Cardiac fibroblast (primary cell): ENCODE measurements at places on chromosomes 16 and 17.

DNA sequence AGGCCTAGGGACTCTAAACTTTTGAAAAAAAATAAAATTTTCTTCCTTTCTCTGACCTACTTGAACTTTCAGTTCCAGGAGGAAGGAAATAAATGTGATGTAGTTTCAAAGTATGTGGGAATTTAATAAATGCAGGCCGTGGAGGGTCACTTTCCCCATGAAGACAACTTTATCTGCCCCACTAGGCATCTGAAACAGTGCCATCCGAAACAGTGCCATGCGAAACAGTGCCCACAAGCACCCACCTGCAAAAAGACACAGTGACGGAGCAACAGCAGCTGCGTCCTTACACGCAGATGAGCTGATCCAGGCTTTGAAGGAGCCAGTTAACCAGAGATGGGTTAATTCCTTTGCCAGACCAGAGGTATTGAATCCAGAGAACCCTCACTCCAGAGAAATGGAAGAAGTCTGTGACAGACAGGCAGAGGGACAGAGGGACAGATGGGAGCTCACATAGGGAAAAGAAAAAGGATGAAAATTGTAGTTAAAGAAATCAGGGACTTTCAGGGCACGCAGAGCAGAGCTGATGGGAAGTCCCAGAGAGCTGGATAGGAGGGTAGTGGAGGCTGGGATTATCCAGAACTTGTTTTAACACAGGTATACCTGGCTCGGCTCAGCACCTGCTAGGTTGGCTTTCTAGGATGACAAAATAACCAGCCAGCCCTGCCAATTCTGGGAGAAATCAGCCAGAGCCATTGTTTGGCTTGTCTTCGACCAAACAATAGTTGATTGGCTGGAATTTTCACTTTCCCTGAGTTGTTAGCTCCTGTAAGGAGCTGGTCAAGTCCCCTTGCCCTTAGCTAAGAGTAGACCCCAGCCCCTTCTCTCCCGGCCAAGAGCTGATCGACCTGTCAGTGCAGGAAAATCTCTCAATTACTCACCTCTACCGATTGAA lies 17.1 kb upstream of the HOXB13 start:
- no peak for DNase-seq

GRCh38 chr16:80883816-80884215 lies 79.4 kb upstream of the CDYL2 start:
- DNase-seq: no peak

GRCh38 chr16:87297918-87298631 lies 19.1 kb downstream of the C16orf95 start:
- peak; percentile 26 for DNase-seq

DNA sequence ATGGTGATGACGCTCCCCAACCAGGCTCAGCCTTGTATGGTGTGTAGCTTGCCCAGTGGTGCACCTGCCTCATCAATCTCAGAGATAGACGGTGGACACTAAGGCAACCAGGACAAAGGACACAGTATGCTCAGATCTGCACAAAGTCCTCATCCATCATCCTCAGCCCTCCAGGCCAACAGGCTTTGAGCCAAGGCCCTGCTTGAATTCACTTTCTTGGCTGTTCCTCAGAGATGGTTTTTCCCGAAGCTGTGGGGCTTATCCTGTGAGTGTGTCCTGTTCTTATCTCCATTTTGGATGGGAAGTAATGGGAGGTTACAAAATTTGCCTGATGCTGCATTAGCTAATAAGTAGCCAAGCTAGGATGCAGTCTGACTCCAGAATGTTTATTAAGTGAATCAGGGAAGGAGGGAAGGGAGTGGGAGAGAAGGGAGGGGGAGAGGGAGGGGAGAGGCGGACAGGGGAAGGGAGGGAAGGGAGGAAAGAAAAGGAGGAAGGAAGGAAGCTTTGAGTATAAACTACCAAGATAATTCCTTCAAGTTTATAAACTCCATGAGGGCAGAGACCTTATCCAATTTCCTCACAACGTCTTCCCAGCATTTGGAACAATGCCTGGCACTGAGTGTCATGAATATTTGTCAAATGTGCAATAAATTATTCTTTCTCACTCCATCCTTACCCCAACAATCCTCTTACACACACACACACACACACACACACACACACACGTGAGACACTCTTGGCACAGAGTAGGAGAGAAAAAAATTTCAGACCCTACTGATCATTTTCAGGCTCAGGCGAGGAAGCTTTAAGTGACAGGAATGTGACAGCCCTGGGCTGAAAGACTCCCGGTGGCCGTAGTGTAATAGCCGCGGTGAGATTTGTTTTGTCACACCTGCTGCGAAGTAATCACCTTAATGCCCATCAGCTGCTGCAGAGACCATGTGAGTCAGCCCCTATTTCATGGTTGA lies 84.3 kb downstream of the BMERB1 start:
- peak; percentile 54 for DNase-seq

DNA sequence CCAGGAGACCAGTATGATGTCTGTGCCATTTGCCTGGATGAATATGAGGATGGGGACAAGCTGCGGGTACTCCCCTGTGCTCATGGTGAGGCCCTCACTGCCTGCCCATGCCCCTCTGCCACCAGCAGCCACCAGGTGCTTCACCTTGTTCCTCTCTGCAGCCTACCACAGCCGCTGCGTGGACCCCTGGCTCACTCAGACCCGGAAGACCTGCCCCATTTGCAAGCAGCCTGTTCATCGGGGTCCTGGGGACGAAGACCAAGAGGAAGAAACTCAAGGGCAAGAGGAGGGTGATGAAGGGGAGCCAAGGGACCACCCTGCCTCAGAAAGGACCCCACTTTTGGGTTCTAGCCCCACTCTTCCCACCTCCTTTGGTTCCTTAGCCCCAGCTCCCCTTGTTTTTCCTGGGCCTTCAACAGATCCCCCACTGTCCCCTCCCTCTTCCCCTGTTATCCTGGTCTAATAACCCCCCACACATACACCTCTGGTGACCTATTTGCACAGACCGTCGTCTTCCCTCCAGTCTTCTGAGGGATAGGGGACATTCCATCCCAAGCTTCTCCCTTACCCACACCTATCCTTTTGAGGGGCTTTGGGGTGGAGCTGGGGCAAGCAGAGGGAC lies 3.7 kb downstream of the PFN1 start:
- no peak for DNase-seq

GRCh38 chr16:73043828-73044467 lies 4.0 kb downstream of the ZFHX3 start:
- no peak for DNase-seq

DNA sequence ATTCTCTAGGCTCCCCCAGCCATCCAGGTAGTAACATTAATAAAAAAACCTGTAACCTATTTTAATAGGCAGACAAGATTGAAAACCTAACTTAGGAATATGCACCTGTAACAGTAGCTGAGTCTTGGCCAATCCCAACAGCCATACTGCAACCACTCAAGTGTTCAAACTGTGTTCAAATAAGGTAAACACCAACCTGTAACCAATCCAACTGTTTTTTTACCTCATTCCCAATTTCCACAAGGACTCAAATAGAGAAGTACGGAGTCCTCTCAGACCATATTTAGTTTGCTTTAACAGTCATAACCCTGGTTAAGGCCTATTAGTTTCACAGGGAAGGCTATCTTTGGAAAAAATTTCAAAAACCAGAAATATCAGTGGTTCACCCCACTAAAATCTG lies 40.4 kb upstream of the NOS2 start:
- DNase-seq: no peak

- DNase-seq: no peak
Measured at GRCh38 chr16:21197112-21197511, 14.3 kb downstream of the ZP2 start.

GRCh38 chr17:6047966-6048365 lies 22.2 kb upstream of the WSCD1 start:
- no peak for DNase-seq

DNA sequence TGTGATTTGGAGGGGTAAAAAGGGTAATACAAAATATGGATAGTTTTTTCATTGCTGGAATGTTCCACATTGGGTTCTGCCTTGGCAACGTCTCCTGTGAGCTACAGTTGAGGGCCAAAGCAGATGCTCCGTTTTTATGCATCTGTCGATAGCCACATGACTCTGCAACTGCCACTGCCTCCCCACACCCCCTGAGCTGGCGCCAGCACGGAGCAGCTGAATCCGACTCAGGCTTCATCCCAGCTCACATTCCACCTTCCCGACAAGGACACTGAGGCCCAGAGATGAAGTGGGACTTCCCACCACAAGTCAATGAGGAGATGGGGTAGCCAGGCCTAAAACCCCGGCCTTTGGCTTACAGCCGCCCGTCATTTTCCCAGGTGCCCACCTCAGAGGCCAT lies 334.1 kb downstream of the CDH13 start:
- no peak for DNase-seq

DNA sequence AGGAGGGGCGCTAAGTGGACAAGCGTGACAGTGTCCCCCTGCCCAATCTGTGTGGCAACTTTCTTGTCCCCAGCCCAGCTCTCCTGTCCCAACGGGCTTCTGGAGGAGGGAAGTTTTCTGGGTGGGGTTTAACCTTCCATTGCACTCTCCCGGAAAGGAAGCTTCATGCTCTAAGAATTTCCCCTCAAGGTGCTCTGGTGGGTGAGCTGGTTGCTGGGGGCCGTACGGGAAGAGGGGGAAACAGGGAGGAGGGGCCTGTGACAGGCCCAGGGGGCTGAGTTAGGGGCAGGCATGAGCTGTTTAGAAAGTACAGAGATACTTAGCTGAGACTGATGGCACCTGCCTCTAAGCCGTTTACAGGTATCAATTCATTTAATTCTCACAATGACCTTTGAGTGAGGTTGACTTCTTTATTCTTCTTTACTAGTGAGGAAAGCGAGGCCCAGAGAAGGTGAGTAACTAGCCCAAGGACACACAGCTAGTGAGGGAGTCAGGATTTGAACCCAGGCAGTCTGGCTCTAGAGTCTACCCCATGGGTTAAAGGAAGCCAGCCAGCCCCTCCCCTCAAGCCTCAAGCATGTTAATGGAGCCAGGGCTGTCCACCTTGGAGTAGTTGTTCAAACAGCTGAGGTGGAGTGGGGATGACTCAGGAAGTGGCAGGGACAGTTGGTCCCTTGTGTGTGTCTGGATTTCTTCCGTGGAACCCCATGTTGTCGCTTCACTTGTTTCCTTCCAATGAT lies 18.9 kb downstream of the ADGRG1 start:
- DNase-seq: no peak
